NCI-H345 (cell line): ENCODE measurements at places on chromosomes 6 and 20.

DNA sequence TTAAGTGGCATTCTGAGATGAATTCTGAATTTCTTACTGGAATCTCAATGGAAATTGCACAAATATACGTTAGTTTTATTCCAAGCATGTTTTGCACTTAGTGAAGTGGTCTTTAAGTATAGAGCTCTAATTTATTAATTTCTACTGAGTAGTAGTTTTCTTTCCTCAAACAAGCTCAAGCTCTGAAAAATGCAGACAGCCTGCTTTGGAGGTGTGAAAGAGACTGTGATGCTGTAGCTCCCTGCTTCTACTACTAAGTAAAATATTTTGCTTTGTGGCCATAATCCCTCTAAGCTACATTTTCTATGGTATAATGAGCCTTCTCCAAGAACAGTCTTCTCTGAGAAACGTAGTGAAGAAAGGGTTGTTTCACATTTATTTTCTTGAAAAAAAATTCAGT is 243.5 kb upstream of the HS3ST5 start:
- DNase-seq: no peak

DNA sequence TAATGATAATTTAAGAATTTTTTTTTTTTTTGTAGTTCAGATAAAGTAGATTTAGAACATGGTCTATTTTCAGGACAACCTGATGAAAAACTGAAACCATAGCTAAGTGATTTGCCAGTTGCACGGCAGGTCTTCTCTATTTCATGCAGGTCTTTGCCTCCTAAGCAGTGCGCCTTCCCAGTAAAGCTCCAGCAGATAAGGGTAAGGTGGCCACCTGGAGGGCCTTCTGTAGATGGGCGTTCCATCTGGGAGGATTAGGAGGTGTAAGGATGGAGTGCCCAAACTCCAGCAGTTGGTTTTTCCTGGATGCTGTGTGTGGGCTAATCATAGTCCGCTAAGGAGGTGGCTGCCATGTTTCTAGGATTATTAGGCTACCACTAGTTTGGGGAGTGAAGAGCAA is 107.1 kb downstream of the ARID1B start:
- no peak for DNase-seq

GRCh38 chr20:1376408-1377270 is 16.2 kb downstream of the FKBP1A start:
- no peak for DNase-seq

DNA sequence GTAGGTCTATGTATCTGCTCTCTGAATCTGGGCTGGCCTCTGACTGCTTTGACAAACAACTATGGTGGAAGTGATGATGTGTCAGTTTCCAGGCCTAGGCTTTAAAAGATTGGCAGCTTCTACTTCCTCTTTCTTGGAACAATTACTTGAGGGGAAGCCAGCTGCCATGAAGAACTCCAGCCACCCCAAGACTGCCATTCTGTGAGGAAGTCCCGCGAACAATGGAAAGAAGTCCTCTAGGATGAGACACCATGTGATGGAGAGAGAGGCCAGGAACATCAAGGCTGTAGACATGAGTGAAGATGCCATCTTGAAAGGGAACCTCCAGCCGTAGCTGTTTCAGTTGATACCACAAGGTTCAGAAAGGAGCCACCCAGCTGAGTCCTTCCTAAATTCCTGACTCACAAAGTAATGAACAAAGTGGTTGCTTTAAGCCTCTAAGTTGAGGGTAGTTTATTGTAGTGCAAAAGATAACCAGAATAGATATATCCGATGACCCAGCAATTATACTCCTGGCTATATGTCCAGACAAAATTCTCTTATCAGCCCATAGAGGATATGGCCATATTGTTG is 15.3 kb upstream of the TCF15 start:
- no peak for DNase-seq

GRCh38 chr20:50120935-50121693 is 8.2 kb upstream of the UBE2V1 start:
- DNase-seq: peak; percentile 72

GRCh38 chr20:22833851-22834250 is 201.3 kb upstream of the SSTR4 start:
- DNase-seq: no peak

DNA sequence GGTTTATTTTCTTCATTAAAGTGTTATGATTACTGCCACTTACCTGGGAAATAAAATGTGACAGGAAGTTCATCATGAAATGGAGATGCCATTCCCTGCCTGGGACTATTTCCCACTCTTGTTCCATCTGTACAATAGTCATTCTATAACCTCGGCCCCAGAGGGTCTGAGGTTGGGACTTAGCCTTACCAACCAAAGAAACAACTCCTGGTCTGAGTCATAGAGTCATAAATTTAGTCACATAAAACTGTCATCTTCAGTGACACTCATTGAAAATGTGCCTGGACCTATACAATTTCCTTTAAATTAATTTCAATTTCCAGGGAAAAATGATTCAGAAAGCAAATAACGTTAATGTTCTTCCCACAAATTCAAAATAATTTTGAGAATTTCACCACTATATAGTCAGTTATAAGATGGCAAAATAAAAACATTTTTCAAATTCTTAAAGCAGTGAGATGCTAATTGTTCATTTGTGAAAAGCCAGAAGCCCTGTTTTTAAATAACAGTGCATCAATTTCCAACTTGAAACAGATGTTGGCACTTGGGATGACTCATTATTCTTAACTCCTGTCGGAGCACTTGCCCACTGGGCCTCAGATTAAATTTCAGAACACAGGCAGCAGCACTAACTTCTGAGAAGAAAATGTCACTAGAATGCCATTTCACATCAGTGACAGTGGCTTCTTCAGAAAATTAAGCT is 201.2 kb upstream of the SMLR1 start:
- DNase-seq: no peak

DNA sequence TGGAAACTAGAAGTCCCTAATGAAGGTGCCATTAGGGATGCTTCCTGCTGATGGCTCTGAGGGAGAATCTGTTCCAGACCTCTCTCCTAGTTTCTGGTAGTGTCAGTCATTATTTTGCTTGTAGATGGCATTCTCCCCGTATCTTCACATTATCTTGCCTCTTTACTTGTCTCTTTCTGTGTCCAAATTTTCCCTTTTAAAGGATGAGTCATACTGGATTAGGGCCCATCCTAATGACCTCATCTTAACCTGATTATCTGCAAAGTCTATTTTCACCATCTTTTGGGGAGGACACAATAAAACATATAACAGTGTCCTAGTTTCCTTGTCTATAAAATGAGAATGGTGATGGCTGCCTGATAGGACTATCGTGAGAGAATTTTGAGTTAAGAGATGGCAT is 27.3 kb downstream of the ZNF391 start:
- no peak for DNase-seq

GRCh38 chr6:46895930-46896329 is 25.8 kb downstream of the ADGRF5 start:
- DNase-seq: no peak

GRCh38 chr20:50482396-50482981 is 27.7 kb upstream of the PTPN1 start:
- DNase-seq: no peak

DNA sequence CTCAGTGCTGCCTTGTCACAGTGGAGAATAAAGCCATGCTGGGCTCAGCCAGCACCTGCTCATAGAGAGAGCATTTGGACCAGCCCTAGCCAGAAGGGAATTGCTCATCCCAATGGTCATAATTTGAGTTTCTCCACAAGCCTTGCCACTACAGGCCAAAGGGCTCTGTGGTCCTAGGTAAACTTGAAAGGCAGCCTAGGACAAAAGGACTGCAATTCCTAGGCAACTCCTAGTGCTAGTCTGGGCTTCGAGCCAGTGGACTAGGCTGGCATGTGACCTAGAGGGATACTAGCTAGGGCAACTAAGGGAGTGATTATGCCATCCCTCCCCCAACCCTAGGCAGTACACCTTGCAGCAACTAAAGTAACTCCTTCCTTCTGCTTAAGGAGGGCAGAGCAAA is 516.2 kb downstream of the BCKDHB start:
- DNase-seq: no peak

- DNase-seq: no peak
These were observed 37.0 kb downstream of the BPIFB1 start for GRCh38 chr20:33320006-33320405.

- no peak for DNase-seq
These were observed 4.7 kb downstream of the GABRR1 start for GRCh38 chr6:89212472-89212871.

GRCh38 chr6:6834356-6835222 is 246.1 kb downstream of the LY86 start:
- peak; percentile 76 for DNase-seq

DNA sequence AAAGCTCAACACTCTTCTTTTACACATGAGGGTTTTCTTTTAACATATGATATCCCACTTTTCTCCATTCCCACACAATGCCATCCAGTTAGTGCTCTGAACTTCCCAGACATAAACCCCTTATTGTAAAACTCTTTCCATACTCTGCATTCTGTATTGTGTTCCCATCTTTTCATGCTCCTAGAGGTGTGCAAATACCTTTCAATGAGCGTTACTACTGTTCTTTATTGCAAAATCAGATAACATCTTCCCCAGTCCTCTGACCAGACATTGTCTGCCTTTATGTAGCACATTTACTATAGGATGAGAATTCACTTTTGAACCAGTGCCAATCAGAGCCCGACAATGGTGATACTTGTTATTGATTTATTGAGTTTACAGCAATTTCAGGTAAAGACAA is 296.2 kb downstream of the GRIK2 start:
- no peak for DNase-seq

GRCh38 chr20:62219992-62220665 is at the start of gene HRH3:
HRH3 (minus strand) TSS chr20:62220278; CDS start chr20:62219970, 308 bp downstream.
- DNase-seq: peak; percentile 80

- no peak for DNase-seq
These were observed 50.0 kb downstream of the GFOD1 start for GRCh38 chr6:13437218-13437996.

- DNase-seq: no peak
These were observed 45.3 kb downstream of the ZNF292 start for GRCh38 chr6:87200469-87201175.

DNA sequence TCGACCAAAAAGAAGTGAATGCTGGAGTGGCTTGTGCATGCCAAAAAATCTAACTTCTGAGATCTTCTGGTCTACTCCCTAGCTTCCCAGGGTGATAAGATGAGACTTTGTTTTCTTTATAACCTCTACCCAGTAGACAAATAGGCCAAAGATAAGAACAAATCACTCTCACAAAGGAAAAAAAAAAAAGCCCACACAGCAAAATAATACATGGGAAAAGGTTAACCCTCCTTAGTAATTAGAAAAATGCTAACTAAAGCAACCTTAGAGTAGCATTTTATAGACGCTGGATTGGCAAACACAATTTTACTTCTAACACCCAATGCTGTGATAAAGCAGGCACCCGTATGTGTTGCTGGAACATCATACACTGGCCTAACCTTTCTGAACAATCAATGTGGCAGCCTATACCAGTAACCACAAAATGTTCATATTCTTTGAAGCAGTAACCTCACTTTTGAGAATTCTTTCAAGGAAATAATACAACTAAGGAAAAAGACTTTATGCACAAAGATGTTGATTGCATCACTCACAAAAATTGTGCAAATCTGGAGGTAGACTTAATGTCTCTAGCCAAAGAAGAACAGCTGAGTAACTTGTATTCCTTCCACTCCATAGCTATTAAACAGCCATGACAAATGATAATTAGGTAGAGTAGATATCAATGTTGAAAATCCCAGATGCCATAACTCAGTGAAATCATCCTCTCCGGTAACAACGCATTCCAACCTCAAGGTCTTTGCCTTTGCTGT is 116.3 kb upstream of the QKI start:
- no peak for DNase-seq

- no peak for DNase-seq
These were observed 70.1 kb upstream of the LOC128125822 start for GRCh38 chr6:63502156-63502555.

- DNase-seq: no peak
These were observed 514 bp downstream of the ACOT13 start for GRCh38 chr6:24667378-24667803.

- DNase-seq: no peak
These were observed 71.3 kb upstream of the TOP1 start for GRCh38 chr20:40957265-40957760.

DNA sequence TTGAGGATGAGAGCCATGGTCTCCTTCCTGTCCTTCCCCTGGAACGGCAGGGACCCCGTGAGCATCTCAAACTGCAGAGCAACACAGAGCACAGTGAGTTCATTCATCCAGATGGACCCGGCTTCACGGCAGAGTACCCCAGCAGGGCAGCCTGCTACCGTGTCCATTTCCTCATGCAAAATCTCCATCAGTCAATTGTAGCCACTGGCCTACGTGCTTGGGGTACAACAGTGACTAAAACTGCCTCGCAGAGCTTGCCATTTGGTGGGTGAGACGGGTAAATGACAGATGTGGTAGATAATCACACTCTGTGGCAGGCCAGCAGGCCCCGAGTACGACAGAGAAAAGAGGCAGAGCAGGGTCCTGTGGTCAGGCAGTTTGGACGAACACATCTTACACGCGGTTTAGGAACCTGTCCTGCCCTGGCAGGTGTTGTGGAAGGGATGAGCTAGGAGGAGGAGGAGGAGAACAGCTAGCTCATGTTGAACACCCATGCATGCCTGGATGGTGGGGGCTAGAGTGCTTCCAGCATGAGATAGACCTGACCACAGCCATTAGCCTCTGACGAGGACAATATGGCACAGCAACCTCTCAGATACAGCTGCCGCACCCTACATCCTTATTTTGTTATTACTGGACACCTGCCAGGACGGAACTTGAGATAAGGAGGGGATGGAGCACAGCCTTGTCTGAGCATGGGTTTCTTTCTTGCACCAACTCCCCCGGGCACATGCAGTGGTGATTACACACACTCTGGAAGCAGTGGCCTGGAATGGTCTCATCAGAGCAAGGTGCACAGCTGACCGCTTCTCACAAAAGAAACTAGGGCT is 95.6 kb downstream of the RAMACL start:
- DNase-seq: peak; percentile 63

DNA sequence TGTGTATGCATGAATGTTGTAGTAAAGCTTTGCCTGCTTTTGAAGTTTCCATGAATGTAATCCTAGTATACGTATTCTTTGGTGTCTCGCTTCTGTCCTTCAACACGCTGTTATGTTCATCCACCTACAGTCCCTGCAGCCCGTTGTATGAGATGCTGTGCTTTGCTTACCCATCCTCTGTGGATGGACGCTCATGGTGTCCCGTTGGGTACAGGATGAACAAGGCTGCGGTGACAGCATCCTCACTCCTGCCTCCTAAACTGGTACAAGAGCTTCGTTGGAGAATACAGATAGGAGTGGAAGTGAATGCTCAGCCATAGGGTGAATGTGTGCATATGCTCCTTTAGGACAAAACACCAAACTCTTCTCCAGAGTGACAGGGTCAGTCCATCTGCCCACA is 366.2 kb downstream of the ZFAND3 start:
- no peak for DNase-seq

- DNase-seq: no peak
These were observed 237.5 kb upstream of the RSPO3 start for GRCh38 chr6:126880964-126881363.

GRCh38 chr6:14147891-14148290 is 30.3 kb downstream of the CD83 start:
- DNase-seq: no peak

DNA sequence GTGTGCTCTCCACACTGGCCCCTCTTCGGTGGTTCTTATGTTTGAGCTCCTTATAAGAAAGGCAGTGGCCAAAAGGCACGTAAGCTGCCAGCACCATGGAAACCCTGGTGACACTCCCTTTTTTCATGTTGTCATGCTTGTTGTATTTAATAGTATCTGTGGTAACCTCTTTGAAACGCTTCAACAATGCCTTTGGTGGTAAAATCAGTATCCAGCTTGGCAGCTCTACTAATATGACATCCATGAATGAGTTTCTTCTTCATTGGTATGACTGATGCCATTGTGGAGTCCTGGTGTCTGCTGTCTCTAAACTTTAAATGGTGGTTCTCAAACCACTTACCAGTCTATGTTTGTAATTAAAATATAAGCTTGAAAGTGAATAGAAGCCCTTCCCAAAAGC is 10.7 kb upstream of the MYLK2 start:
- no peak for DNase-seq
